ENCODE measurements at places on chromosomes 6 and 20. TPM values are rescaled to one million over a fixed set of nuclear protein-coding genes. Genes with fewer than 3 reads are reported as not detected.
A peak's percentile ranks its signal among the peaks of the same experiment; 100 is the strongest.

Gene GNMT
- 630 TPM for total RNA-seq

Gene FBXO5
- 2.3 TPM for total RNA-seq

Gene PDRG1
- total RNA-seq, result 7.9 TPM

GRCh38 chr6:3266170-3266569 is 7.4 kb downstream of the PSMG4 start:
- no peak for DNase-seq

DNA sequence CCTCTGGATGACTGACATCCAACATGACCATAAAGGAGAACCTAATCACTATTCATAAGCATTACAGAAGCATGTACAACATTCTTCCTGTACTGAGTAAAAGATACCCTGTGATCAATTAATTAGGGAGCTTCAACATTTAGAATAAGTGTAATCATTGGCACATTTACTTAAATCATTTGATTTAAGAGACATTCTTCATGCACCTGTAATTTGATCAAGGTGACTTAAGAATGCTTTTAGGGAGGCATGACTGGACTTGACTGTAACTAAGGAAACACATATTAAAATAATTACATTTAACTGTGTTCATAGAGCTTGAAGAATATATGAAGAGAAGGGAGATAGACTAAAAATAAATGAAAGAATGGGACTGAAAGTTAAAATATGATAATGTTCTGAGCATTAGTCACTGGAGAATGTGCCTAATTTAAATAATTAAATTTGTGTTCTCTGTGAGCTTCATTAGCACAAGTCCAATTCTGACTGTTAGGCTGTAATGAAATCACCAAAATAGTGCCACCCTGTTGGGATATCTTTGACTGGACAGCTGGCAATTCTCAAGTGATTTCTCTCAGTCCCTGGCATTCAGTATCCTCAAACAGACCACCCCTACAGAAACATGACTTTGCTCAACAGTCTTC is 295.5 kb upstream of the ADGRB3 start:
- DNase-seq, result no peak

- no peak for DNase-seq
Measured at GRCh38 chr6:49463612-49463967, 420 bp downstream of the CENPQ start.

DNA sequence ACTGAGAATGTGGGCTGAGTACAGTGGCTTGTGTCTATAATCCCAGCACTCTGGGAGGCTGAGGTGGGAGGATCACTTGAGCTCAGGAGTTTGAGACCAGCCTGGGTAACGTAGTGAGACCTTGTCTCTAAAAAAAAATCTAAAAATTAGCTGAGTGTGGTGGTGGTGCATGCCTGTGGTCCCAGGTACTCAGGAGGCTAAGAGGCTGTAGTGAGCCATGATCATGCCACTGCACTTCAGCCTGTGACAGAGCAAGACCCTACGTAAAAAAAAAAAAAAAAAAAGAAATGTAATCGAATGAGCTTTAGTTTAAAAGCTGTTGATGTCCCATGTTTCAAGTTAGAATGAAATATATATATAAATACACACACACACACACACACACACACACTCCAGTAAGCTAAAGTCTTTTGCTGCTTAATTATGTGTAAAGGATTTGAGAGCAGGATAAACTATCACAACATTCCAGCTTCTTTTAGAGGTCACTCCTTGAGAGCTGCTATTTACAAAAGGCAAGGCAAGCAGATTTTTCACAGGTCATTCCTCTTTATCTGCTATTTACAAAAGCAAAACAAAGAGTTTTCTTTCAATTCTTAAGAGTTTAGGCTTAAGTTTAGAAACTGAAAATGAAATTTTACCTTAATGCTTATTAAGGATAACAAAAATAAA is 4.7 kb upstream of the MICAL1 start:
- no peak for DNase-seq

DNA sequence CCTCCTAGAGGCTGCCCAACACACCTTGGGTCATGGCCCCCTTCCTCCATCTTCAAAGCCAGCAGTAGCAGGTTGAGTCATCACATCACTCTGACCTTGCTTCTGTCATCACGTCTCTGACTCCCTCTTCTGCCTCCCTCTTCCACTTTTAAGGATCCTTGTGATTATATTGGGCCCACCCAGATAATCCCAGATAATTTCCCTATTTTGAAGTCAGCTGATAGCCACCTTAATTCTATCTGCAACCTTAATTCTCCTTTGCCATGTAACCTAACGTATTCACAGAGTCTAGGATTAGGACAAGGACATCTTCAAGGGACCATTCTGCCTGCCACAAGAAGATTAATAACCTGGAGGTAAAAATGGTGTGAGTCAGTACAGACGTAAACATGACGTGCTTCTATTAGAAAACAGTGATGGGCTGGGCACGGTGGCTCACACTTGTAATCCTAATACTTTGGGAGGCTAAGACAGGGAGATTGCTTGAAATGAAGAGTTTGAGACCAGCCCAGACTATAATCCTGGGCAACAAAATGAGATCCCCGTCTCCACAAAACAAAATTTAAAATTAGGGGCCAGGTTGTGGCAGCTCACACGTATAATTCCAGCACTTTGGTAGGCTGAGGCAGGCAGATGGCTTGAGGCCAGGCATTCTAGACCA is 3.3 kb downstream of the ZSWIM3 start:
- peak; percentile 46 for DNase-seq

GRCh38 chr20:57683287-57683686 is 26.5 kb downstream of the PMEPA1 start:
- DNase-seq, result no peak

- DNase-seq, result peak; percentile 58
Measured at GRCh38 chr6:160667639-160668481, 3.8 kb upstream of the LPA start.

DNA sequence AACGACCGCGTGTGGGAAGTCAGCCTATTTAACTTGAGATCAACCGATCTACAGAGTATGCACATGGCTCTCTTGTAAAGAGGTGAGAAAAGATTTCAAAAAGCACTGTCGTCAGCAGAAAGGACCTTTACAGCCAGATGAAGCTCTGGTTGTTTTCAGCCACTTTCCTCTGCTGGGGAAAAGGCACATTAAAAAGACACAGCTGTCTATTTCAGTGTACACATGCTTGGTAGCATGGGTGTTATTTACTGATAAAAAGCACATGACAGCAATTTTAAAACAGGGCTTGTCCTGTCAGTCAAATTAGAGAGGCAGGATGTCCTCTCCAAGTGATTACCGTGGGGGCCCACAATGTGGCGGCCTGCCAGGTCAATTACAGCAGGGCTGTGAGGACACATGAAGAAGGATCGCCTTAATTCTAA is 188.9 kb downstream of the PRKN start:
- DNase-seq, result no peak

- no peak for DNase-seq
Measured at GRCh38 chr20:16781496-16781895, 33.3 kb downstream of the OTOR start.

DNA sequence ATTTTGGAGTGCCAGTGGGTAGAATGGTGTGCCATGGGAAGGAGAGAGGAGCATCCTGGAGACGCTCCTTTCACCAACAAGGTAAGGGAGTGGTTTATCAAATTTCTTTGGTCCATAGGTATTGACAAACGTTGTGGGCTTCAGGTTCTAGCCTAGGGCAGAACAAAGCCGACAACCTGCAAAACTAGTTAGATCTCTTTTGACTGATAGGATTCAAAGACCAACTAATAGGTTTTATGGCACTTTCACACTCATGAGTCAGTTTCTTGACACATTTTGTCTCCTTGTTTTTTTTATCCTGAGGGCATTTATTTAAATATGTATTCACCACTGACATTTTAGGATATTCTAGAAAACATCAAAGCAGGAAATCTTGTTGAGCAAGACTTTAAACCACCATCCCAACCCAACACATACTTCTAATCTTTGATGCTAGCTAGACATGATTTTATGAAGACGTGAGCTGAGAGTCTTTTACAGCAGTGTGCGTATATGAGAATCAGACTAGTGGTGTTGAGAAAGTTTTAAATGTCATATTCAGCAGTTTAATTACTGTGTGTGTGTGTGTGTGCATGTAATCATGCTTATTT is 370.4 kb upstream of the HSF2 start:
- DNase-seq, result no peak

DNA sequence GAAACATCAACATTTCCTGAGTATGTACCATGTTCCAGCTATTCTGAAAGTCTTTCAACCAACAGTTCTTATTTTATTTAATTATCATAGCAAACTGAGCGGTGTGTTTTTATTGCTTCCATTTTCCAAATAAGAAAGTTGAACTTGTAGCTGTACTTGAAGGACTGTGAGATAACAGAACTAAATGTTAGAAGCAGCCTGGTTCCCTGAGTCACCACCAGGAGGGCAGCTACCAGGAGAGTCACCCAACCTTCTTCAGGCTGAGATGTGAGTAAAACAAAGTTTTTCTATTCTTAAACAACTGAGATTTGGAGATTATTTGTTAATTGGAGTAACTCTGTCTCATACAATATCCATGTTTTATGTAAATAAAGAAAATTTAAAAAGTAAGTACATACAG is 403.4 kb downstream of the PKHD1 start:
- DNase-seq, result no peak

DNA sequence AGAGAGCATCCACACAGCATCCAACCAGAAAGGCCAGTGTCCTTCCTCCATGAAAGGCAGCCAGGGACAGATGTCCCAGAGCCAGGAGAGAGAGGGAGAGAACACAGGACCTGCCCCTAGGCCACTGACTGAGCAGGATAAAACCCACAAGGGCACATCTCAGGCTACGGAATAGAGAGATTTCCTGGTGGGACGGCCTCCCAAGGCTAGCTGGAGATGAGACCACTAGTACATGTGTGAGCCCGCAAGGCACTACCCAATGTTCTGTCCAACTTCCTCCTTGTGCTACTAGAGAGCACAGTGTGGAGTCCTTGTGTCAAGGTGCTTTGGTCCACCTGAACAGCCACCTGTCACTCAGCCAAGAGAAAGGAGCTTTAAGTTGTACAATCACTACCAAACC is 44.2 kb downstream of the PLCG1 start:
- no peak for DNase-seq

DNA sequence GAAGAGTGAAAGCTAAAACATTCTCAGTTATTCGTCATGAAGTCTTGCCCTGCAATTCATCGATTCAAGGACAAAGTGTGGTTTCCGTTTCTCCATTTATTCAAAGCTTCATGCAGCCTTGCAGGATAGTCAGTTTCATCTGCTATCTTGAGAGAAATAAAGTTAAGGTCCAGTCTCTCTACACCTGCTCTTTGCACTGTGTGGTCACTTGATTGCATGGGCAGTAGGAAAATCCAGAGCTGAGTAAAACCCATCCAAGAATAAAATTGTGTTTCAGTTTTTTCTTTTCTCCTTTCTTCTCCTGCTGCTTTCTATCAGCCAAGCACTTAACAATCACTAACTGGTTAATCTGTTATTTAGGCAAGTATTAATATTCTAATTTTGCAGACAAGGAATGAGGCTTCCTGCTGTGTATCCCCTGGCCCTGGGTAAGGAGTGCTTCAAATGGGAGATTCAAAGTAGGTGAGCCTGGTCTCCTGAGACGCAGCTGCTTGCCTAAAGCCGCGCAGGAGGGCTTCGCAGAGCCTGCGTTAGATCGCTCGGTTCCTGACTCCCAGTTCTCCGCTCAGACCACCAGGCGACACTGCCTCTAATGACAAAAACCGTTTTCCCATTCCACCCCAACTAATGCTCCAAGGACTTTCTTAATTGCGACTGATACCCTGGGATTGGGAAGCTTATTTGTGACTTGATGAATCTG is 808.3 kb downstream of the TFAP2A start:
- no peak for DNase-seq

GRCh38 chr6:44268095-44268628 is 2.1 kb upstream of the TMEM151B start:
- peak; percentile 65 for DNase-seq

- peak; percentile 41 for DNase-seq
Measured at GRCh38 chr20:11229772-11230171, 556.0 kb upstream of the JAG1 start.

DNA sequence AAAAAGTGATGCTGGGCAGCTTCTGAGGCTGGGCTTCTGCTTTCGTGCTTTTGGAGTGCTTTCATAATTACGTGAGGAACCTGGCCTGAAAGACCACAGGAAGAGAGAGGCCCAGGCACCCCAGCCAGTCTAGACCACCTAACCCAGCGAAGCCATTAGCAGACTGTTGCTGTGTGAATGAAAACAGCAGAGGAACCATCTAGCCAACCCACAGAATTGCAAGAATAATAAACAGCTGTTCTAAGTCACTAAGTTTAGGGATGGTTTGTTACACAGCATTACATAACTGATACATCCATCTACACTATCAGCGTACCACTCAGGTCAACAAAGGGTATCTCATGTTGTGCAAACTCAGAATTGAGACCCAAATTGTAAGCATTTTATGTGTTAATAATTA is 34.5 kb downstream of the FGD2 start:
- DNase-seq, result no peak

- DNase-seq, result no peak
Measured at GRCh38 chr6:126252154-126252553, 87.8 kb upstream of the CENPW start.

- DNase-seq, result no peak
Measured at GRCh38 chr6:105804000-105804399, 282.1 kb upstream of the PRDM1 start.

All from body of pancreas (tissue), 4 donors.